Bone marrow (tissue), 2 donors: ENCODE measurements at places on chromosomes 2 and 18.

DNA sequence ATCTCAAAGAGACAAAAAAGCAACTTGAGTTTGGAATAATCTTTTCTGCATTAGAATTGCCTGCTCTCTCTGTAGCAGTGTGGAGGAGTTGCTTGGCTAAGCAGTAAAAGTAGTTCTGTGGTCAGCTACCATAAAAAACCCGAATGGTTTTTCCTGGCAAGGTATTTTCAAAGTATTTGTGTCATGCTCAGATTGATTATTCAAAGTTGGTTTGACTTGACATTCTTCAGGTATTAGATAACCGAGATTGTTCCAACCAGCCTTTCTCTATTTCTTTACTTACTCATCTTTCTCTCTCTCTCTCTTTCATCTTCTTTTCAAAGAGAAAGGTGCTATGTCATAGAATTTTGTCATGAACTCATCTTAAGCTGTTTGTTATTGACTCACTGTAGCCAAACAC is 404.9 kb downstream of the CPS1 start:
- no peak for DNase-seq

GRCh38 chr2:206396211-206396610 is 47.1 kb upstream of the ADAM23 start:
- no peak for DNase-seq

DNA sequence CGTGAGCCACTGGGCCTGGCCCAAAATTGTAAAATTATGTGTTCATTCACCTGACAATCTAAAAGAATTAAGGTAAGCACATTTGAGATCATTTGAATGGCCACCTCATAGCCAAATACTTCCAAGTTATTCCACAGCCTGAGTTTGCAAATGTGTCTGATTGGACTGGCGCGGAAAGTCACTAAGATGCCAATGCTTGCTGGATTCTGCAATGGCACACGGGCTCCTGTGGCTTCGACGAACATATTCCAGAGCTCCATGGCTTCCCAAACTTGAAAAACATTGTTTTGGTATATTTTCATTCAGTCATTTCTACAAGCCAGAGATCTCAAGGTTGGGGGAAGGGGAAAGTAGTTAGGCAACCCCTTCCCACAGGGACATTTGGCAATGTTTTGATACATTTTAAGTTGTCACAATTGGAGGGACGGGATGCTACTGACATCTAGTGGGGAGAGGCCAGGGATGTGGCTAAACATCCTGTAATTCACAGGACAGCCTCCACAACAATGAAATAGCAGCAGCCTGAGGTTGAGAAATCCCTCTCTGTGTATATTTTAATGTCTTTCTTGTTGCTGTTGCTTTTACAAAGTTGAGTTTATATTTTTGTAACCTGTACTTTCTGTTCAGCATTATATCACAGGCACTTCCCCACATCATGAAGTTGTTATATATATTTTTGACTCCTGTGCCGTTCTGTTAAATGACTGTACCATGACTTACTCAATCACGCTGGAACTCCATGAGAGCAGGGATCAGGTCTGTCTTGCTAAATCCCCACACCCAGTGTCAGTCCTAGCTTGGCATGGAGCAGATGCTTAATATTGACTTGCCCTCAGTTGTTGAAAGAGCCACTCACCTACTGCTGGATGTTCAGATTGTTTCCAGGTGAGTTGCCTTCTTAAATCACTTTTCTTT is 56.9 kb downstream of the COL4A4 start:
- peak; percentile 7 for DNase-seq

DNA sequence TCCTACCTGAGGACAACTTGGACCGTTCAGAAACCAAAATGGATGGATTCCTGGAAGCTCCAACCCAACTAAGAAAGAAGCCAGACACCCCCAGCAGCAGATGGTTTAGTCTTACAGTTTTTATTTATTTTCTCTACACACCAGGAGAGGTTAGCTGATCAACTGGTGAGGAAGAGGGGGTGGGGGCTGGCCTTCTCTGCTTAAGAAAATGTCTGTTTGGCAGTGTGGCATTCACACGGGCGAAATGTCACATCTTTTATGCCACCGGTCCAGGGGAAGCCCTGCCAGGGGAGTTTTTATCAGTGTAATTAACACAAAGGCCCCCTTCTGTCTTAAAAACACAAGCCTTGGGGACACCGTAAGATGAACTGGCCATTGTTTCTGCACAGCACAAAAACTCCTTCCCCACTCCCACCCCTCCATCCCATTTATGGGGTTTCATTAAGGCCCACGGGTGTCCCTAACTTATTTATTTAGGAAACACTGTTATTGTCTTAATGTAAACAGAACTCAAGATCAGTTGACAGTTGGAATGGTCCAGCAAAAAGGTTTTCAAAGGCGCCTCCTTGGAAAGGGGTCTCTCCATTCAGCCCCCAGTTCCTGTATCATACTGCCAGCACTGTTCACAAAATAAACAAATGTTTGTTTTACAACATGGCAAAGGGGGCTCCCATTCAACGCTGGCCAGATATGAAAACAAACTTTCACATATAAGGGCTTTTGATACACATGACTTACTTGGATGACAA is 217.0 kb downstream of the C1D start:
- DNase-seq = no peak

DNA sequence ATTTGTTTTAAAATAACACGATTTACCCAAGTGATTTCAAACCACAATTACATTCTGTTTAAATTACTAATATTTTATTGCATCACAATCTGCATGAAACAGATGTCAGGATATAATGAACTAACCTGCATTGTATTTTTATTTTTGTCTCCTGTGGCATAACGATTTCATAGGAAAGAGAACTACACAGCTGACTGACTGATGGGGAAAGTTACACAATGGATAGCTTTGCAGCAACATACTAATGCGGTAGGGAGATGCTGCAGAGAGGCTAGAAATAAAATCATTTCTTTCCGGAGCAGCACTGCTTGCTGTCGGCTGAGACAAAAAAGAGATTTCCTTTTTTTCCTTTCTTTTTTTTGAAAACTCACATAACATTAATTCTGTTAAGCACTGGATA is 36.9 kb downstream of the SCN1A start:
- no peak for DNase-seq

- DNase-seq = no peak
Measured at GRCh38 chr2:27860111-27860510, 30.1 kb downstream of the RBKS start.

DNA sequence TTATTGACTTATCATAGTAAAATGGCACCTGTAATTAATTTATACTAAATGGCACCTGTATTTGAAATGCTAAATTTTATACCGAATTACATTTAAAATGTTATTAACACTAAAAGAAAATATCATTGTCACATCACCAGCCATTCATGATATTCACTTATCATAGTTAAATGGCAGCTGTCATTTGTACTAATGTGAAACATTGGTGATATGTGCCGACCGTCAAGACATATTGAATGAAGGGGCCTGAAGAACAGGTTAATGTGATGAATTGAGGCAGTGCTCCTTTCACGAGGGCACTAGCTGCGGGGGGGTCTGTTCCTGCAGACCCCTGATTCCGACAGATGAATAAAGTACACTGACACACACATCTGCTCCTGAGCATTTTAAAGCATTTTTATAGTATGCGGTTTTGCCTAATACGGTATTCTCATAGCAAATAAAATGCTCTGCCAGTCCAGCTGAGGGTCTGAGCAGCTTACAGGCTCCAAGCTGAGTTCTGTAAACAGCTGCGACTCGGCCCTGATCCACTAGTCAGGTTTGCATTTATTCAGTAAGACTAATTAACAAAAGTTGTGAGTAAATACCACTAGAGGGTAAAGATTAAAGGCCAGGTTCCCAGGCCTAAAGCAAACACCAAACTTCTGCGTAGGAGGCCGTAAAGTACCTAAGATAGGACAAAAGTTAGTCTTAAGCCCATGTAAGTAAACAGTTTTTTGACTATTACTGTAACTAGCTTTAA is 593.4 kb upstream of the NETO1 start:
- DNase-seq = no peak

- no peak for DNase-seq
Measured at GRCh38 chr2:147689220-147689909, 155.5 kb upstream of the ACVR2A start.

DNA sequence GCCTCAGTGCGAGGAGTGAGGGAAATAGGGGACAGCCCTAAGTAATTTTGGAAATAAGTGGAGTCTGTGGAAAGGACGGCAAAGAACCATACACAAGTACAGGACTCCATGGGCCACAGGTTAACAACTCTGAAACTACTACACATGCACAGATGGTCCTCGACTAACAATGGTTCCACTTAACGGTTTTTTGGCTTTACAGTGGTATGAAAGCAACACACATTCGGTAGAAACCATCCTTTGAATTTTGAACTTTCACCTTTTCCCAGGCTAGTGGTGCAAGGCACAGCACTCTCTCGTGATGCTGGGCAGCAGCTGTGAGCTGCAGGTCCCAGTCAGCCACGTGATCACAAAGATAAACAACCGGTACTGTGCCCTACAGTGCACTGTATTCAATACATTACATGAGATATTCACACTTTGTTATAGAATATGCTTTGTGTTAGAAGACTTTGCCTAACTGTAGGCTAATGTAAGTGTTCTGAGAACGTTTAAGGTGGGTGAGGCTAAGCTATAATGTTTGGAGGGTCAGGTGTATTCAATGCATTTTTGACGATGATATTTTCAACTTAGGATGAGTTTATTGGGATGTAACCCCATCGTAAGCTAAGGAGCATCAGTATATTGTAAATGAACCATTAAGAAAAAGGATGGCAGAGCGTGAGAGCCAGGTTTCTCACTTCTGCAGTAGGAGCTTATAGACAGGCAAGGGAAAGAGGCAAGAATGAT is 44.6 kb downstream of the TBC1D8 start:
- no peak for DNase-seq

GRCh38 chr2:134647607-134648256 is 71.1 kb downstream of the TMEM163 start:
- no peak for DNase-seq

DNA sequence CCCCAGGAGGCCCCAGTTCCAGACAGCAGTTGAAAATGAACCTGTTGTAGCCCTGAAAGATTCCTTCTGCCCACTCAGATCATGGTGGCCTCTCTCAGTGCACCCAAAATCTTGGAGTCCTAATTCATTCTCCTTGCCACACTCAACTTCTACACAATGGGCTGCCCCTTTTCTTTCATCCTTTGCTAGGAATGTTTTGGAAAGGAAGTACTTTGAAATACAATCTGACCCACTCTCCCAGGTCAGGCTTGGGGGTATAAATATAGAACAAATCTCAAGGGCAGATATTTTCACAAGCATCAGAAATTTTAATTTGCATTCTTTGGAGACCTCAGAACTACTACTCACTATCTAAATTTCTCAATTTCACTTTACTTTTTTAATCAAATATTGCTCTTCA is 103.2 kb upstream of the SH3BP4 start:
- DNase-seq = no peak

GRCh38 chr18:6242004-6242403 is 172.7 kb downstream of the L3MBTL4 start:
- DNase-seq = no peak

DNA sequence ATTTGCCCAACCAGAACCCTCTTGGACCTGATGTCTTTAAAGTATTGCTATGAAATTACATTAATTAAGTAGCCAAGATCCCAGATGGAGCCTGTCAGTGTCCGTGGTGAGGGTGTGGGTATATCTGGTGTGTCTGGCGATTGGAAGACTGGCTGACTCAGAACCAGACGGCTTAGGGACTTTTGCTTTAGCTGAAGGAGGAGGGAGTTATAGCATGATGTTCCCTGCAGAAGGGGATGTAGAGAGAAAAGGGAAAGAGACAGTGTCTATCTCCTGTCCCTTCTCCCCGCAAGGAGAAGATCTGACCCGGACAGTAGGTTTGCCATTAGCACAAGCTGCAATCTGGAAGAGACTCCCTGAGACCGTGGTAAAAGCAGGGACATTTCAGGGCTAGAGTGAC is 60.6 kb downstream of the POU3F3 start:
- no peak for DNase-seq

- DNase-seq = no peak
Measured at GRCh38 chr2:33321236-33321771, 155.1 kb upstream of the RASGRP3 start.

- DNase-seq = no peak
Measured at GRCh38 chr2:437756-438393, 150.0 kb upstream of the ALKAL2 start.

DNA sequence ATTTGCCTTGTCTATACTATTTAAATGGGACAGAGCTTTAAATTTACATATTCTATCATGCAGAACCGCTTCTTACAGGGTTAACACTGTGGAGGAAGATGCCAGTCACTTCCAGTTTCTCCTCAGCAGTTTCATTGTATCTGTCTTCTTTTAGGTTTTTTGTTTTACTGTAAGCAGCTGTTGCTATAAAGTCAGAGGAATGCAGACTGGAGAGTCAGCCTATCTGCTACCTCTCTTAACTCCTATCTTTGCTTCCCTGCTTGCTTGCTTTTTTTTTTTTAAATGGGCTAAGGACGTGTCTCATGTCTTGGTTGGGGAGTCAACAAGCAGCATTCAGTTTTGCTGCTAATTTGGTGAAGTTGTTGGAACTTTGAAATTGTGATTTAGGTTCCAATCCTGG is 8.9 kb downstream of the EPC2 start:
- no peak for DNase-seq

DNA sequence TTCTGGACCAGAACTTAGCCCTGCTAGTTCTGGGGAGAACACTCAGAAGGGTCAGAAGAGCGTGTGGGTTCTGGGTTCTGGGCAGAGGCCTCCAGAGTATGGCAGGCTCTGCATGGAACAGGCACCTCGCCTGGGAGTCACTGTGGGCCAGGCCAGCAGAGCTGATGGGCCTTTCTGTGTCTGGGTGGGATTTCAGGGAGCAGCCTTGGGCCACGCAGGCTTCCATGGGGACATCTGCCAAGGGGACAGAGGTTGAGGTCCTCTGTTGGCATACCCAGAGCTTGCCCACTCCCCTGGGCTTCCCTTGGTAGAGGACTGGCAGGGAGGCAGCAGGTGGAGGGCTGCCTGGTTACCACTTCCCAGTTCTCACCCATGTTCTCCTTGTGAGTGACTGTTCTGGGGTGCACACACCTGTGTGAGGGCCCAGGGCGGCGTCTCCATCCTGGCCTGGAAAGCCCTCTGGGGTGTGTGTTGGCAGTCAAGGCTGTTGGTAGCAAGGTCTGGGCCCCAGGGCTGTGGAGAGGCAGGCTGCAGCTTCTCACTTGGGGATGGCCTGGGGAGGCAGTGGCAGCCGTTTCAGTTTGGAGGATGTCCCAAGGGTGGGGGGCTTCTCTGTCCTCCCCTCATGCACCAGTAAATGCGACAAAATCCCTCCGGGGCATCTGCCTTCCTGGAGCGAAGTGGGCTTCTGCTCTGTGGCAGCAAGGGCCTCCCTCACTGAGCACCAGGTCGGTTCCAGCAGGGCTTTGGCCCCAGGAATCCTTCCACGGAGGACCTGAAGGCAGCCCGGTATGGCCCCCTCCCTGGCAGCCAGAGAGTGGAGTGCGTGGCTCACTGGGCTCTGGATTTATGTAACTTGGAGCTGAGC is 74.6 kb upstream of the HDAC4 start:
- DNase-seq = no peak

- no peak for DNase-seq
Measured at GRCh38 chr2:15299904-15300520, 261.1 kb downstream of the NBAS start.

- DNase-seq = peak; percentile 75
Measured at GRCh38 chr2:20650393-20650876, 463 bp downstream of the HS1BP3 start.

GRCh38 chr18:52716973-52717372 is 377.0 kb downstream of the DCC start:
- no peak for DNase-seq
